ENCODE measurements at places on chromosomes 5 and 9. TPM values are rescaled to one million over a fixed set of nuclear protein-coding genes. Genes with fewer than 3 reads are reported as not detected.

CDO1 gene
- 29.0 TPM for total RNA-seq

ARID3C gene
- total RNA-seq, result not detected

CSF2 gene
- total RNA-seq, result not detected

SUSD3 gene
- 1.0 TPM for total RNA-seq

FBXO10 gene
- 7.8 TPM for total RNA-seq

HABP4 gene
- total RNA-seq, result 21.7 TPM

ADAMTS19 gene
- 2.1 TPM for total RNA-seq

ZFP37 gene
- 2.4 TPM for total RNA-seq

CDH9 gene
- not detected for total RNA-seq

GABRP gene
- not detected for total RNA-seq

CCDC69 gene
- total RNA-seq, result 189 TPM

N4BP3 gene
- total RNA-seq, result 0.45 TPM

MACIR gene
- 4.8 TPM for total RNA-seq

CER1 gene
- not detected for total RNA-seq

INSL4 gene
- total RNA-seq, result not detected

TMEM252 gene
- total RNA-seq, result not detected

WWC1 gene
- 1.0 TPM for total RNA-seq

IL5 gene
- total RNA-seq, result not detected

ABL1 gene
- 32.9 TPM for total RNA-seq

SPATA31D4 gene
- total RNA-seq, result not detected

ABLIM3 gene
- total RNA-seq, result 159 TPM

ST8SIA4 gene
- 4.1 TPM for total RNA-seq

IL9 gene
- not detected for total RNA-seq

GFRA3 gene
- 1.2 TPM for total RNA-seq

CANX gene
- 694 TPM for total RNA-seq

ITK gene
- total RNA-seq, result 0.91 TPM

FCHSD1 gene
- 3.8 TPM for total RNA-seq

PCDHGA1 gene
- total RNA-seq, result 1.7 TPM

EQTN gene
- not detected for total RNA-seq

LHX3 gene
- total RNA-seq, result not detected

SLCO6A1 gene
- total RNA-seq, result not detected

SARDH gene
- total RNA-seq, result 2.5 TPM

APBA1 gene
- 5.2 TPM for total RNA-seq

MCCC2 gene
- 52.7 TPM for total RNA-seq

PCDHGB1 gene
- 4.4 TPM for total RNA-seq

CCDC171 gene
- total RNA-seq, result 3.4 TPM

MEIKIN gene
- total RNA-seq, result 0.20 TPM

HSPB3 gene
- 413 TPM for total RNA-seq

TRIM7 gene
- total RNA-seq, result 3.8 TPM

MUSK gene
- total RNA-seq, result 4.7 TPM

JADE2 gene
- 46.9 TPM for total RNA-seq

BTNL8 gene
- 0.24 TPM for total RNA-seq

PCDHGB5 gene
- total RNA-seq, result 6.4 TPM

SHC3 gene
- total RNA-seq, result 1.9 TPM

ASPN gene
- 13.0 TPM for total RNA-seq
